ENCODE measurements at places on chromosomes 7 and 10.

DNA sequence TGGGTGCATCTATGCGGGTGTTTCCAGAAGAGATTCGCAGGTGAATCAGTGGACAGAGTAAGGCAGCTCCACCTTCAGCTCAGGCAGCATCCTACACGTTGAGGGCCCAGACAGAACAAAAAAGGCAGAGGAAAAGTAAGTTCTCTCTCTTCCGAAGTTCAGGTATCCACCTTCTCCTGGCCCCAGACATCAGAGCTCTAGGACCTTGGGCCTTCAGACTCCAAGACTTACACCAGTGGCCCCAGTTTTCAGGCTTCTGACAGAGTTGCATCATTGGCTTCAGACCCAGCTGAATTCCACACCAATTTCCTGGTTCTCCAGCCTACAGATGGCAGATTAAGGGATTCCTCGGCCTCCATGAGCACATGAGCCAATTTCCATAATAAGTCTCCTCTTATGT, 102.2 kb upstream of the GPR26 start:
- no peak for DNase-seq

DNA sequence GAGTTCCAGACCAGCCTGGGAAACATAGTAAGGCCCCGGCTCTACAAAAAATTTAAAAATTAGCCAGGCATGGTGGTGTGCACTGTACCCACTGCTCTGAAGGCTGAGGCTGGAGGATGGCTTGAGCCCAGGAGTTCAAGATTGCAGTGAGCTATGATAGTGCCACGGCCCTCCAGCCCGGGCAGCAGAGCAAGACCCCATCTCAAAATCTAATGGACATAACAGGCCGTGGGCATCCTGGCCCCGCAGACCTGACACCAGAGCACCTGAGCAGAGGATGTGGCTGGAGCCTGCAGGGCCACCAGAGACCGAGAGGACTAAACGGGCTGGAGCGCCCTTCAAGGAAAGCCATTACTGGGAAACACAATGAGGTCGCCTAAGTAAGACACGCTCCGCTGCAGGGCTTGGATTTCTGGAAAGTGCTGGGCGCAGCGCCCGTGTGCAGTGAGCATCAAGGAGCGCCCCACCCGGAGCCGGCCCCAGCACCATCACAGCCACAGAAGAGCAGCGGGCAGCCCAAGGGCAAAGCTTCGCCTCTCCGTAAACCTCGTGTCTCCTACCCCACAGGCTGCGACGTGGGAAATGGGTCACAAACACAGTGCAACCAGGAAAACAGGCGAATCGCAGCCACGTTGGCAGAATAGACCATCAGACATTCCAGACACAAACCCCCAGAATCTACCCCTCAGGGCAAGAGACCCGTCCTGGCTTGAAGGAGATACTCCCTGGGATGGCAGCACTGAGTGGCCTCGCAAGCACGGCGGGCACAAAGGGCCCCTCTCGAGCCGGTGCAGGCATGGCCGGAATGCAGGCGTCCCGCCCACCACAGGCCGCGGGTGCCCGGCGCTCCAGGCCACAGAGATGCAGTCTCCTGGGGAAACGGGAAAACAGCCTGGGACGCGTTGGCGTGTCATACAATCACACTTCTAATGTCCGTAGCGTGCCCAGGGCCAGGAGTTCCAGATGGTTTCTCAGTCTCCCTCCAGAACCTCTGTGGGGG, 4.9 kb downstream of the RADIL start:
- no peak for DNase-seq

- DNase-seq = peak; percentile 54
Observed at GRCh38 chr10:68301790-68302502, 29.9 kb upstream of the HNRNPH3 start.

DNA sequence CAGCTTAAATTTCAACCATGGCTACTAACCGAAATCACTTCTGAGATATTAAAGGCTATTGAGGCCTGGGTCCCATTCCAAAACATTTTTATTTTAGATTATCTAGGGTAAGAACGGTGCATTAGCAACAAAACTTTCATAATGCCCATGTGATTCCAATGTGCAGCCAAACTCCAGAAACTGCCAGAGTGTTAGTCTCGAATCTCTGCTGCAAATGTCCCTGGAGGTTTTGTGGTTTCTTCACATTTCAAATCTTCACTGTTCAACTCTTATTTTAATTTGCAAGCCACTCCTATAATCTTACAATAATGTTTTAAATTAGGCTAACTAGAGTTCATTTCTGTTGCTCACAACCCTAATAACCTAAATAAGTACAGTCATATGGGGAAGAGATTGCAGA, 357.0 kb downstream of the PHF14 start:
- no peak for DNase-seq

DNA sequence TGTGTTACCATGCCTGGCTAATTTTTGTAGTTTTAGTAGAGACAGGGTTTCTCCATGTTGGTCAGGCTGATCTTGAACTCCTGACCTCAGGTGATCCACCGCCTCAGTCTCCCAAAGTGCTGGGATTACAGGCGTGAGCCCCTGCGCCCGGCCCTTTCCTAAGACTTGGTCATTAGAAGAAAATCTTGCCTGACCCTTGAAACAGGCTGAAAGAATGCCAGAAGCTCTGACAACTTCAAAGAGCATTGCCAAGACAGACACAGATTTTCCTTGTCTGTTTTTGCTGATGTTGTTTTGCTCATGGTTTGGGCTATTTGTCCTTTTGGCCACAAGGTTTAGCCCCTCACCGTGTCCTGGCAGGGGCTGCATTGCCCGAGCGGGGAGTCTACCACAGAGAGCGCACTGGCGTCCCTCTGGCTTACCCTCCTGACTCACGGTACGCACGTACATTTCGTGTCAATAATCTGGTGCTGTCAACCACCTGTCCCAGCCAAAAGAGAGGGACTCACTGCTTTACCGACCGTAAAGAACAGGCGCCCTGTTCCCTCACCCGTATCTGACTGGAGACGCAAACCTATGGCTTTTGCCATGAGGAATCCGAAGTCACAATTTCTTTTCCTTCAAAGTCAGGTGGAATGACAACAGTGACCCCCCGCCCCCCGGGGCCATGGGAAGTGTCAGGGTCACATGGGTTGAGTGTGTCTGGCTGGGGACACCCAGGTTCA, 10.1 kb upstream of the INPP5A start:
- no peak for DNase-seq

DNA sequence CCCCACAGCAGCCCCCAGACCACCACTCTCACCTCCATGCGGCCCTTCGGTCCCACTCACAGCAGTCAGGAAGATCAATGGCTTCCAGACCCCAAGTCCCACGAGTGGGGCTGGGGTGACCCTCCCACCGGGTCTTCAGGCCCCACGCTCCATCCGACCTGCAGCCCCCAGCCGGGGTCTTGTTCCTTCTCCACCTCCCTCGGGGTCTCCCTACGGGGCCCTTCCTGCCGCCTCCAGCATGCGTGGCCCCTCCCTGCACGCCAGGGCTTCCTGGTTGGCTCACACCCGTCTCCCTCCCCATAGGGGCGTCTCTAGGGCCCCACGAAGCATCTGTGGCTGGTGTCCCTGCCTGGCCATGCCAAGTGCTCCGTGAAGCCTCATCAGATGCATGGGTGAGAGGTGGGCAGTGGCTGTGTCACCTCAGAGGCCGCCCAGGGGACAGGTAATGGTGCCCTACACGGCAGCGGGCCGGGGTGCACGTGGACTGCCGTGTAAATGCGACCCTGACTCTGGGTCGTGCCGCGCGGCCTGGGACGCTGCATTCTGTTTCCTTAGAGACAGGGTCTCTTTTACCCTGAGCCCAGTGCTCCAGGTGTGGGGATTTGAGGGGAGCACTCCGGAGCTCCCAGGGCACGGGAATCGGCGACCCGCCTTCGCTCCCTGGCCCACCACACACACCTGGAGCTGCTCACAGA, 19.9 kb downstream of the ADAP1 start:
- DNase-seq = no peak

DNA sequence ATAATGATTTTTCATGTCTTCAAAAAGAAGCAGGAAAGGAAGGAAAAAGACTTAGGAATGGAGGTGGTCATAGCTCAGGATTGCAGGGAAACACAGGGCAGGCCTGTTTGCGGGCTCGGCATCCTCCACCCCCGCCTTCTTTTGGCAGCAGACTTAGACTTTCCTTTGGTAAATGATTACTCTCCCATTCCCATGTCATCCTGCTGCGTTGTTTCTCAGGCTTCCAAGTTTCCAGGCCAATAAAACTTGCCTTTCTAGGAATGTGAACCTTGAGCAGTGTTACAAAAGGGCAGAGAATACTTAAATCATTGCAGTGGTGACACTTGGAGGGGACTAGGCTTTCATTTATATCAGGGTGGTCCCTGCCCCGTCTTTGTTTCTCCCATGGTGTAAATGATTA, 34.0 kb upstream of the DGKB start:
- DNase-seq = peak; percentile 43

- no peak for DNase-seq
Observed at GRCh38 chr7:24965831-24966708, 13.9 kb downstream of the OSBPL3 start.

DNA sequence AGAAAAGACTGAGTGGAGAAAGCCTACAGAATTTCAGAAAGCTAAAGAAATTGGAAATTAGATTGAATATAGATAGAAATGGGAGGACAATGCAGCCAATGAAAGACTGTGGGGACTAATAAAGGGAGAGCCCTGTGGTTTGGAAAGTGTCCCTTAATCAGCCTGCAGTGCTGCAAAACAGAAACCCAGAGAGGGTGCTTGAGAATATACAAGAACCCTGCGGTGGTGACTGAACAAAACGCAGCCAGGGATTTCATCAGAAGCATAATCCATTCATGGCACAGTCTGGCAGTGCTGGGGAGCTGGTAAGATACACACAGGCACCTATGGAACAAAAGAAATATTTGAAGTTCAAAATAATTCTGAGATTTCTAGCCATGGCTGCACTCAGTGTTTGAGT, 19.1 kb downstream of the CEP41 start:
- peak; percentile 45 for DNase-seq

DNA sequence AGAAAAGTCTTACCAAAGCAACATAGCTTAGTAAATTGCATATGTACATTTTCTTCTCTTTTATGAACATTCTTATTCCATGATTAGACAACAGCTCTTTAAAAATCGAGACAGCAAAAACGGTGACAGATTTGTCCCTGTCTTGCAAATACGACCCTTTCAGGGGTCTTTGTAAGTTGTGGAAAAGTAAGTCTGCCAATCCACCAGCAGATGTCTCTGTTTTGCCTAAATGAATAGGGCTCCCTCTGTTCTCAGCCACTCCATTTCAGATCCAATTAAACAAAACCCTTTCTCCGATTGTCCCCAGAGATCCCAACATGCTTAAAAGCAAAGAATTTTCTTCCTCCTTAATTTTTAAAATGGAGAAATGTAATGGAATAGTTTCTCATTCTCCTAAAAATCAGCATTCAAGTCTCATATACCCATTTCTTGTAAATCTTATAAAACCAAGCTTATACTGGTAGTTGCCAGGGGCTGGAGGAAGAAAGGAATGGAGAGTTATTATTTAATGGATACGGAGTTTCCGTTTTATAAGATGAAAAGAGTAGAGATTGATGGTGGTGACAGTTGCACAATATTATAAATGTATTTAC, 61.0 kb upstream of the NFE2L3 start:
- DNase-seq = peak; percentile 25

DNA sequence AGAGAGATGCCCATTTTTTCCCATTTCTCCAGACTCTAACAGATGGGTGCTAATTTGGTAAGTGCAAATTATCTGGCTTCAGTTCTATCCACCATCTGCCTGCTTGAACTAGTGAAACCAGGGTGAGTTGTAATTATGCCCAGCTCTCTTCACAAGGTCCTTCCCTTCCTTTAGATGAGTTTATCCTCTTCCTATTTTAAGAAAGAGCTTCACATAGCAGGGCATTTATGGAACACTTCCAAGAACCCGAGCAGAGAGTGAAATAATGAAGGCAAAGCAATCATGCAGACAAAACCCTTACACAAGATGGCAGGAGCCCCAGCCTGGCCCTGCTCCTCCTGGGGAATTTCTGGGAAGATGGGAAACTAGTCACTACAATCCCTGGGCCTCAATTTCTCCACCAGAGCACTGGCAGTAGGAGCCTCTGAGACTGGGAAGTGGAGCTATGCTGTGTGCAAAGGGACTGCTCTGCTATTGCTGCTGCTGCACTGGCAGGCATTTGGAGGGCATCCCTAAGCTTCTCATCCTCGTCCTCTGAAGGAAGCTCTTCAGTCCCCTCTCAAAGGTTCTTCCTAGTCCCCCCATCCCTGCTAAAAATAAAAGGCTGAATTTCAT, 33.7 kb upstream of the PLXNA4 start:
- DNase-seq = no peak

- no peak for DNase-seq
Observed at GRCh38 chr10:74836877-74837276, 10.5 kb downstream of the KAT6B start.

GRCh38 chr10:47379445-47379785, 4.7 kb downstream of the ZNF488 start:
- no peak for DNase-seq

GRCh38 chr10:121854809-121855445, 72.9 kb downstream of the ATE1 start:
- DNase-seq = no peak

DNA sequence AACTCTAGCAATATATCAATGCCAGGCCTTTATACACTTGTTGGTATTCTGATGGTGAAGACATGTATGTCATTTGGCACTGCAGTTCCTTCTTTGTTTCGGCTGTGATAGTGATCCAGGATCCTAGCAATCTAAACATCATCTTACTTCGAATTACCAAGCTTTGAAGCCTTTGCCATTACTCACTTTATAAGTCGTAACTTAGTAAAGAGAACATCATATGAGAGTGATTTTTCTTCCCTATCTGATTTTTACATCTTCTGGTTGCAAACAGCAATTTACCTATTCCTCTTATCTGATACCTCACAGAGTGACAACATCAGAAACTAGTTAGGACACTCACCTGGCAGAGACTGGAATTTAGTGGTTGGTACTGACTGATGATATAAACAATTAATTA, 7.6 kb upstream of the BPGM start:
- no peak for DNase-seq

- no peak for DNase-seq
Observed at GRCh38 chr10:65847436-65848230, 1078.2 kb upstream of the LRRTM3 start.

DNA sequence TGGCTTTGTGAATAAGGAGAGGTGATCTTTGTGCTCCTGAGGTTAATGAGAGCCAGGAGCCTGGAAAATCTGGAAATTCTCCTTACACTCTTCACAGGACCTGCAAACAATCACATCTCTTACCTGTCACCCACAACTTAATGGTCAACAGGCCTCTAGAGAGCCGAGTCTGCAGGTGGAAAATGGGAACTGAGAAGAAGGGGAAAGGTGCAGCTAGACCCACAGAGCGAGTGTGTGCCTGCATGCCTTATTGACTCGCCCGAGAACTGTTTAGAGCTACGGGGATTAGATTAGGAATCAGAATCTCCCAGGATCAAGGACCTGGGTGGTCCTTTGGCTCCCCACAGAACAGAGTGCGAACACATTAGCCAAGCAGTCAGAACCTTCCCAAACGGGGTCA, 329.6 kb downstream of the PTEN start:
- DNase-seq = no peak

DNA sequence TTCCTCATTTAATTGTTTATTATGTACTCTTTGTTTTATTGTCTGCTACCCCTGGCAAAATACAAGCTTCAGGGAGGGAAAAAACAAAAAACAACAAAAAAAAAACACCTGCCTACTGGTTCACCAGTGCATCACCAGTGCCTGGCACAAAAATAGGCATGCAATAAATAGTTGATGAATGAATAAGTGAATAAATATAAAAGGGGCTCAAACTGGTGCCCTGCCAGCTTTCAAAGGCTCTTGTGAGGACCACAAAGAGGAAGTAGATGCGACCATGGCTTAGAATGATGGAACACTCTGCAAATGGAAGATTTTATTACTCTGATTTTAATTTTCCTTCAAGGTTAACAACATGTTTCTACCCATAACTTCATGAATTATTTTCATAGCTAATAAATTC, 213.0 kb upstream of the INHBA start:
- DNase-seq = no peak

Measured in stromal cell of bone marrow (primary cell).